Endodermal cell (in vitro differentiated cells): ENCODE measurements at places on chromosomes 5 and 9. TPM values are rescaled to one million over a fixed set of nuclear protein-coding genes. Genes with fewer than 3 reads are reported as not detected.

GRCh38 chr5:17182981-17183380, 34.5 kb upstream of the BASP1 start:
- H3K4me1 ChIP-seq: peaks cover 3% of the 10 kb centered on the region
- no peaks in the 10 kb centered on the region for H3K27me3 ChIP-seq
- no peak for DNase-seq
- H3K27ac ChIP-seq: no peak overlapping the region

DNA sequence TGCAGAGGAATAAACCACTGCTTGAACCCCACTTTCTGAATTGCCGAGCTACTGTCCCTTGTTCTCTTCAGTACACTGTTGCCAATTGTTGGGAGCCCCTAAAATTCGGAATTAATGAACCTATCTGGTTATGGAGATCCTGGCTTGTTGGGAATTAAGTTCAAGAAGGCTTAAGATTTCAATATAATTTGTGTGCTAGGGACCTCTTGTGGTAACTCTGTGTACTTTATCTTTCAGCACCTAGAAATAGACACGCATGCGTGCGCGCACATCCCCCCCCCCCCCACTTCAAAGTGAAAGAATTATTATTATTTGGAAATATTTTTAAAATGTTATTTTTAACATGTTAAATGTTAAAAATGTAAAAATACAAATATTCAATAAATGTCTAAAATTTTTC, 53.3 kb upstream of the FAM169A start:
- no peak overlapping the region for H3K4me3 ChIP-seq
- no peaks in the 10 kb centered on the region for H3K36me3 ChIP-seq
- H3K27ac ChIP-seq: no peak overlapping the region

GRCh38 chr5:126067404-126067803, 355.8 kb upstream of the GRAMD2B start:
- no peak overlapping the region for H3K27ac ChIP-seq
- H3K36me3 ChIP-seq: no peaks in the 10 kb centered on the region
- no peaks in the 10 kb centered on the region for H3K4me1 ChIP-seq
- DNase-seq: no peak
- no peak overlapping the region for H3K4me3 ChIP-seq
- no peaks in the 10 kb centered on the region for H3K27me3 ChIP-seq

- no peak overlapping the region for H3K4me3 ChIP-seq
- H3K27ac ChIP-seq: no peak overlapping the region
- H3K27me3 ChIP-seq: no peaks in the 10 kb centered on the region
- no peaks in the 10 kb centered on the region for H3K36me3 ChIP-seq
These were observed 13.1 kb upstream of the CMBL start for GRCh38 chr5:10320793-10321192.

- no peaks in the 10 kb centered on the region for H3K36me3 ChIP-seq
- peaks cover 9% of the 10 kb centered on the region for H3K4me1 ChIP-seq
- no peak overlapping the region for H3K27ac ChIP-seq
- DNase-seq: no peak
These were observed 12.9 kb downstream of the GRXCR2 start for GRCh38 chr5:145859897-145860296.

- no peaks in the 10 kb centered on the region for H3K36me3 ChIP-seq
- H3K27me3 ChIP-seq: no peaks in the 10 kb centered on the region
- no peaks in the 10 kb centered on the region for H3K4me1 ChIP-seq
- H3K27ac ChIP-seq: no peak overlapping the region
- no peak for DNase-seq
These were observed 25.4 kb upstream of the NR3C1 start for GRCh38 chr5:143428738-143429420.

- DNase-seq: peak; percentile 62
- no peaks in the 10 kb centered on the region for H3K27me3 ChIP-seq
- H3K27ac ChIP-seq: peak overlapping the region; percentile 42
- peaks cover 27% of the 10 kb centered on the region for H3K36me3 ChIP-seq
- H3K4me1 ChIP-seq: peaks cover 7% of the 10 kb centered on the region
- H3K4me3 ChIP-seq: no peak overlapping the region
These were observed 5.5 kb upstream of the DBN1 start for GRCh38 chr5:177478711-177479646.

- peaks cover 78% of the 10 kb centered on the region for H3K27me3 ChIP-seq
- no peak overlapping the region for H3K4me3 ChIP-seq
- H3K4me1 ChIP-seq: no peaks in the 10 kb centered on the region
- H3K36me3 ChIP-seq: no peaks in the 10 kb centered on the region
These were observed 8.8 kb upstream of the UBE2QL1 start for GRCh38 chr5:6439588-6440550.

GRCh38 chr5:186091-187041, 4.9 kb upstream of the LRRC14B start:
- H3K4me3 ChIP-seq: no peak overlapping the region
- DNase-seq: no peak
- no peak overlapping the region for H3K27ac ChIP-seq
- no peaks in the 10 kb centered on the region for H3K36me3 ChIP-seq
- H3K4me1 ChIP-seq: no peaks in the 10 kb centered on the region

DNA sequence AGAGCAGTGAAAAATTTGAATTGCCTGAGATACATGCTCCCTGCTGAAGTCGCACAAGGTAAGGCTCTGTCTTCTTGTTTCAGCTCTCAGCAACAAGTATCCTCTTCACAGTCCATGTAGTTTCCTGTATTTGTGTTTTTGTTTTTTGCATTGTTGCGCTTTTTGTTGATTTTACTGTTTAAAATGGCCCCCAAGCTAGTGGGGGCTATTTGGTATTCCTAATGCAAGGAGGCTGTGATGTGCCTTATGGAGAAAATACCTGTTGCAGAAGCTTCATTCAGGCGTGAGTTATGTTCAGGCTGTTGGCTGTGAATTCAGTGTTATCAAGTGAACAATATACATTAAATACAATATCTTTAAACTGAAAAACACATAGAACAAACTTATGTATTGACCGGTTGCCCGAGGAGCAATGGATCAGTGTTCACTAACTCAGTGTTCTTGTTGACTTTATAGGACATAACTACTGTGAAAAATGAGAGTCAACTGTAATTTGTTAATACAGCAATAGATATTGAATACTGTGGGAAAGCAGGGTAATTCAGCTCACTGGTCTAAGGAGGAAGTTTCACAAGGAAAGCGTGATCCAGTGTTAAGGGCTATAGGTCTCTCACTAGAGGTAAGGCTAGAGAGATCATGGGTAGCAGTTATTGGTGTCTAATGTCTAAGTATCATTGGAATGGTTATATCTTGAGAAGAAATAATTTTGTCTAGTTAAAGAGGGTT, 150.5 kb downstream of the GCNT1 start:
- H3K4me1 ChIP-seq: peaks cover 19% of the 10 kb centered on the region
- DNase-seq: no peak
- no peak overlapping the region for H3K4me3 ChIP-seq
- H3K36me3 ChIP-seq: no peaks in the 10 kb centered on the region

GRCh38 chr5:169803077-169803981, 166.3 kb downstream of the DOCK2 start:
- no peak for DNase-seq
- H3K36me3 ChIP-seq: no peaks in the 10 kb centered on the region
- no peak overlapping the region for H3K4me3 ChIP-seq
- H3K4me1 ChIP-seq: peaks cover 16% of the 10 kb centered on the region
- no peak overlapping the region for H3K27ac ChIP-seq

DNA sequence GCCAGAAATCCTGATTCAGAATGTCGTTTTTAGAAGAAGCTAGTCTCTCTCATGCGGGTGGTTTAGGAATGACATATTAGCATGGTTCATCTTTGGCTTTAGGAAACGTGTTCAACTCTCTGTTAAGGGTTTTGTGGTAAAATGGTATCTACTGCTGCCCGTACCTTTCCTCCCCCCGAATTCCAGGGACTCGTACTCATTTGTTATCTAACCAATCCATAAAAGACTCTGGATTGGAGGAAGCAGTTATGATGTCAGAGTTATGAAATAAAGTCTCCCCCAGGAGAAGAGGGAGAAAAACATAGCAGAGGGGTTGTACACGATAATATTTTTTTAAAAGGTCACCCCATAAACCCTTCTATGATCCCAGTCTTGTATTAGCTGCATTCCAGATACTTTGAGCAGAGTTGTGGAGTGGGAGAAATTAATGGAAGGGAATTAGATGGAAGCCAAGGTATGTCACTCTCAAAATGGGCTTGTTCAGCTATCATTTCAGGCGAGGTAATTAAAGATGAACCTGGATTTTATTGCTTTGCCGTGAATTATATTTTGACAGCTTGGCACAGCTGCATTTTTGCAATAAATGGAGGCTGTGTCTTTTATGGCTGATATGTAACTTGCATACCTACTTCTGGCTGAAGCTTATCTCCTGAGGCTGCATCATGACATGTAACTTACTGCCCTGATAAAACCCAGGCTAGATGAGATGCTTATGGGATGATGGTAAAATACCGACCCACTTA, 31.3 kb downstream of the RAI14 start:
- DNase-seq: peak; percentile 6
- no peaks in the 10 kb centered on the region for H3K27me3 ChIP-seq
- H3K27ac ChIP-seq: no peak overlapping the region
- H3K36me3 ChIP-seq: peaks cover 44% of the 10 kb centered on the region
- H3K4me3 ChIP-seq: peak overlapping the region; percentile 74
- H3K4me1 ChIP-seq: peaks cover 21% of the 10 kb centered on the region

- H3K27ac ChIP-seq: no peak overlapping the region
- H3K36me3 ChIP-seq: no peaks in the 10 kb centered on the region
- no peaks in the 10 kb centered on the region for H3K4me1 ChIP-seq
- DNase-seq: no peak
These were observed 43.8 kb upstream of the PLEKHG4B start for GRCh38 chr5:48192-48591.

GRCh38 chr5:171724468-171725204, 61.0 kb upstream of the SMIM23 start:
- H3K4me1 ChIP-seq: no peaks in the 10 kb centered on the region
- DNase-seq: peak; percentile 59

- peaks cover 4% of the 10 kb centered on the region for H3K4me1 ChIP-seq
- no peaks in the 10 kb centered on the region for H3K27me3 ChIP-seq
- no peaks in the 10 kb centered on the region for H3K36me3 ChIP-seq
- DNase-seq: no peak
These were observed 14.5 kb upstream of the RLN1 start for GRCh38 chr9:5354184-5354583.

DNA sequence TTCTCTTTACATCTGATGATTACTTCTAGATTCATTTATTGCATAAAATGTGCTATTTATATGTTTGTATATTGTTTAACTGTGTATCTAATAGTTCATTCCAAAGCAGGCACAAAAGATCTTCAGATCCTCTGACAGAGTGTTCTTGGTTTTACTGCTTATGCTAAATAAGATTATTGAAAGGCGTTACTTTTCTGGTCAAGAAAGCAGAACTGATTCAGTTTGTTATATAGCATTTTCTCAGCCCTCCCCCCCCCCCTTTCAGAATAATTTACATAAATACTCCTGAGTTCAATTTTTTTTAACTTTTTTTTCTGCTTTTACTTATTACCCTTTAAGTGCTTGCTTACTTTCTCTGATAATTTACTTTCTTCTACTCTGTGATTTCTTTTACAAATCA, 15.4 kb downstream of the CDC42SE2 start:
- H3K4me3 ChIP-seq: no peak overlapping the region
- H3K27me3 ChIP-seq: no peaks in the 10 kb centered on the region
- no peak overlapping the region for H3K27ac ChIP-seq
- no peak for DNase-seq

DNA sequence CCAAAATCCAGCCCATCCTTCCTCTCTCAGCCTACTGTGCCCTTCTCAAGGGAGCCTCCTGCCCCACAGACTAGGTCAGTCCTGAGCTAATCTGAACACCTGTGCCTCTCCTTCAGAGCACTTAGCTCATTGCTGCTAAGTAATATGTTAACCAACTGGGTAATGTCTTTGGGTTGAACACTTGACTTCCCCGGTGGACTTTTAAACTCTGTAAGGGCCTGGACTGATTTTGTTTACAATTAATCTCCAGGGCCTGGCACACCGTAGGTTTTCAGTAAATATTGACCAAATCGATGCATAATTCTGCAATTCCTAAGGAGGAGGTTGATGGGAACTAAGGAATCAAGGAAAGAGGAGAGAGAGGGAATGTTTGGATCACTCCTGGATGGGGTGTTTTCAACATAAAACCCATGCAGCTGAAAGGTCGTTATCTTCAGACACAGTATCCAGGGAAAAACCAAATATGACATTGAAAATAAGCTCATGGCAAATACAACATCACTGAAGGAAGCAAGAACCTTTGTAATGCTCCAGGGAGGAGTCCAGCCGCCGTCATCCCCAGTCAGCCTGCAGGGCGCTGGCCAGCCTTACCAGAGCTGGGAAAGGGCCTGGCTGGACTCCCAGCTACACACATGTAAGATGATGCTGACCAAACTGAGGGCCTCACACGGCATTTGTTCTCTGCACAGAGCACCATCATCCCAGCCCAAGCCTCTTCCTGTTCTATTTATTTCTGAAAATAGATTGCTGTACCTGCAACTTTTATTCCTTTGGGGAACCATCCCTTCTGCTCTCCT, 166.3 kb downstream of the C5orf15 start:
- H3K27ac ChIP-seq: no peak overlapping the region
- peaks cover 2% of the 10 kb centered on the region for H3K4me1 ChIP-seq
- H3K36me3 ChIP-seq: no peaks in the 10 kb centered on the region
- no peak overlapping the region for H3K4me3 ChIP-seq
- no peaks in the 10 kb centered on the region for H3K27me3 ChIP-seq

DNA sequence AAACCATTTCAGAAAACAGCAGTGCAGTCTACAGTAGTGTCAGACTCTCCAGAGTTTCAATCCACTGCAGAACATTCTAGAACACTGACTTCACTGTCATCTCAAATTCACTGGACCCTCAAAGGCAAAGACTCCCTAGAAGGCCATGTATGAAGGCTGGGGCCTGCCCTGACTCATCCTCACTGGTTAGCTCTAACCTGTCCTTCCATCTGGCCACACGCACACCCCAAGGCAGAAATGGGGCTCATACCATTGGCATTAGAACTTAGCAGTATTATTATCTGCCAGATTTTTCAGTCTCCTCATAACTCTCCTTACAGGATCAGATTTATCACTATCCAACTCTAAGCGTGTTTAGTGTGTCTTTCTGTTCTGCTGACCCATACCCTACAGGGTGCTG, 20.4 kb downstream of the S1PR3 start:
- no peak for DNase-seq
- H3K36me3 ChIP-seq: no peaks in the 10 kb centered on the region
- no peak overlapping the region for H3K27ac ChIP-seq
- H3K27me3 ChIP-seq: no peaks in the 10 kb centered on the region
- no peak overlapping the region for H3K4me3 ChIP-seq
- H3K4me1 ChIP-seq: no peaks in the 10 kb centered on the region

DNA sequence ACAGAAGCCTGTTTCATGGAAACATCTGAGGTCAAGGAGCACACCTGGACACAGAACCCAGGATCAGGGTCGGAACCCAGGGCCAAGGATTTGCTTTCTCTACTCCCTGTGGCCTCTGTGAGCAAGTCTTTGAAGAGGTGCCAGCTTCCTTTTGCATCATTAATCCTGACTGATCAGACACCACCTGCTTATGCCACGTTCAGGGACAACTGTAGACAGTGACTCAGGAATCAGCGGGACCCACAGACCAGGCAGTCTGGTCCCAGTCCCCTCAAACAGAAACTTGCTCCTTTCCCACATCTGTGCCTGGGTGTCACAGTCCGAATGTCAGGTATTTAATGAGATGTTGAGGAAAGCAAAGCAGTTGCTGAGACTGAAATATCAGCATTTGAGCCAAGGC, 154.8 kb downstream of the SGCD start:
- no peak overlapping the region for H3K27ac ChIP-seq
- no peaks in the 10 kb centered on the region for H3K27me3 ChIP-seq
- DNase-seq: no peak

The SPINK7 gene
- total RNA-seq: not detected in 3 replicates

The TMEM252 gene
- total RNA-seq: not detected in 2 replicates

The MRRF gene
- 22.3 to 25.8 TPM (median 25.2 TPM) in 3 replicates for total RNA-seq
